ENCODE measurements at places on chromosomes 12 and 14.

DNA sequence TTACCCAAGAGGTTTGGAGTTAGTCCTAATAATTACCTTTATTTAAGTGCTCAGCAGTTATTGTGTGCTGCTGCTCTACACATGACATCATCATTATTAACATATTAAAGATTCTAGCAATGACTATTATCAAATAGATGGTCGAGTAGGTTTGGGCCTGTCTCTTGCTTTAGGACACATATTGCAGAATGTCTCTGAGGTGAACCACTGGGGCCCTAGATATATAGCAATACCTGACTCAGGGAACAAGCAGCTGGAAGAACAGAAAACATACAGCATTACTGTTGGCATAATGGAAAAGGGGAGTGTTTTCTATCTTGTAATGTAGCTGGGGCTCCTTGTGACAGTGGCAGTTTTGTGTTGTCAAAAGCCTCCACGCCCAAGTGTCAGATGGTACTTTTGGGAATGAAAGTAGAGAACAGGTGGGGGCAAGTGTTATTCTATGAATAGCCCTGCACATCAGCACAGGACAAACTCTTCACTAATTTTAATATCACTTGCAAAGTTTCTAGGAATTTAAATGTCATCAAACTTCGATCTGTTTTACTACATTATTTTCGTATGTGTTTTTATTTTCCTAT is 54.6 kb downstream of the C12orf56 start:
- no peak for DNase-seq

GRCh38 chr12:75819512-75819911 is 212.1 kb downstream of the PHLDA1 start:
- no peak for DNase-seq

DNA sequence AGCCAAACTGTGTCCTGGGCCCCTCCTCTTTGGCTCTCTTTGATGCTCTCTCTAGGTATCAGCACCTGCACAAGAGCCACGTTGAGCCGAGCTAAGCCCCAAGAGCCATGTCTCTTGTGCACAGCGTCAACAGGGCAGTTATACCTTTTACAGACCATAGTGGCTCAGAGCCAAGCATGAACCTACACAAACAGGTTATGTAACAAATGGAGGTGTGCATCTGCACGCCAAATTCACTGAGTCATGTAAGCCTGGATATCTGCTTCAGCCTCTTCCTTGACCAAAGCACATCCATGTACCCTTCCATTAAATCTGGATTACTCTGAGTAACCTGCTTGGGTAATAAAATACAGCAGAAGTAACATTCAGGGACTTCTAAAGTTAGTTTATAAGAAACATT is 509.7 kb downstream of the NAV3 start:
- DNase-seq = no peak

- no peak for DNase-seq
Measured at GRCh38 chr12:51216642-51217041, 1.2 kb downstream of the POU6F1 start.

GRCh38 chr14:59026081-59026480 is 162.4 kb upstream of the DAAM1 start:
- no peak for DNase-seq

DNA sequence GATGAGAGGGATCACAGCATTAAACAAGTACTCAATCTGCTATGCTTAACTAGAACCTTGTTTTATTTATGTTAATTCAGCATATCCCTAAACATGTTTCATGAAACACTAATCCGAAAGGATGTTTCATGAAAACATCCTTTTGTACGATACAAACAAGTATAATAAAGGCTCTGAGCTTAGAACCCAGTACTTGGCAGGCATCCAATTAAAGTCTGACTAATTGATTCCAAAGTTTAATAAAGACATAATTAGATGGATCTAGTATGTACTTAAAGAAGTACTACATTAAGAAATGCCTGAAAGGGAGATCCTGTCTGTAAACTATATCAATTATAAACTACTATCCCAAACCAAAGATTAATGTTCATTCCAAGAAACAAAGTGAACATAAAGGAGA is 51.8 kb downstream of the SCAF11 start:
- no peak for DNase-seq

DNA sequence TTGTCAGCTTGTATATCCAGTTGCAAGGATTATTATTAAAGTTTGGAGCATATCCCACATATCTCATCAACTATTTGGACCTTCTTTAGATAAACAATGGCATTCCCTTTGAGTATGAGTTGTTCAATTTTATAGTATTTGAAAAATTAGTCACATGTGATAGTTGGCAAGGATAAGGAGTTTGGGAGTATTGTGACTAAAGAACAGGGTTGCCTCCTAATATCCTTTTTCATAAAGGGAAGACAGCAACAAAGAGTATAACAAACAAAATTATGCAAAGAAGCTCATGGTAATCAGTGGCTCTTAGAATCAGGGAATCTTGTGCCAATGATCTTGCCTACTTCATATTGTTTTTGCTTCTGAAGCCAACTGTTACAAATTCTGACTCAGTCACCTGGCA is 31.2 kb upstream of the KCNH5 start:
- DNase-seq = no peak

- no peak for DNase-seq
Measured at GRCh38 chr14:103696070-103696402, 19.2 kb downstream of the XRCC3 start.

GRCh38 chr12:113812411-113813228 is 153.5 kb downstream of the RBM19 start:
- DNase-seq = no peak

DNA sequence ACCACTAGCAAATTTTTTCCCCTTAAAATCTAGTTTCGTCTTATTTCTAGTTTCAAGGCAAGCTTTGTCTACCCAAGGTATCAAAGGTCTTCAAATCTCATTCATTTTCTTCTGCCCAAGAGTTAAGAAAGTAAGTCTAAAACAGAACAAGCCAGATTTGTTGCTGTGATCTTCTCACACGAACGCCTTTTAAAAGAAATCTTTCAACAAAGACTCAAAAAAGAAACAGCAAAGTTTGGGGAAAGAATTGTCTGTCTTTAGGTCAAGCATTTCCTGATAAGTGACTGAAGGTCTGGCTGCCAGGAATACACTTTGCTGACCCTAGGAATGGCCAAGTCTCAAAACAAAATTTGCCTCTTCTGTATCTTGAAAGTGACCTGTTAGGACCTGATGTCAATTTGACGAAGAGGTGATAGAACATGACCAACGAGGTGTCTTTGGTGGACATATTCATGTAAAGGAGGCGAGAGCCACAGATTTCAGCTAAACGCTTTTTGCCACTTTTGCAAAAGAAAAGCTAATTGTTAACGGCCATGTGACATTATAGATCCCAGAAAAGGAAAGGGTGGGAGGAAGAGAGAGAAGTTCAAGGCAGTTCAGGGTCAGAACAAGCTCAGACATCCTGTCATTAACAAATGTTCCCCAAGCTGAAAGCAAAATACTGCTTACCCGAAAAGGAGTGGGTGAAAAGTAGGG is 1.7 kb downstream of the CDK17 start:
- DNase-seq = no peak

DNA sequence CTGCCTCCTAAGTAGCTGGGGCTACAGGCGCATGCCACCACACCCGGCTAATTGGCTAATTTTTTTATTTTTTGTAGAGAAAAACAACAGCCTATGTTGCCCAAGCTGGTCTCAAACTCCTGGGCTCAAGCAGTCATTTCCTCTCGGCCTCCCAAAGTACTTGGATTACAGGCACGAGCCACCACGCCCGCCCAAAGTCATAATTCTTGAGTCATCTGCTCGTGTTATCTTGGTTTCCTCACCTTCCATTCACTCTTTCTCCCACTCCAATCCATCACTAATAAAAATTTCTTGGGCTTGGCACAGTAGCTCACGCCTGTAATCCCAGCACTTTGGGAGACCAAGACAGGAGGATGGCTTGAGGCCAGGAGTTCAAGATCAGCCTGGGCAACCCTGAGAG is 32.0 kb downstream of the ITGA7 start:
- DNase-seq = no peak

- no peak for DNase-seq
Measured at GRCh38 chr14:34449819-34450541, 12.1 kb downstream of the SPTSSA start.

GRCh38 chr14:65439117-65439516 is 26.6 kb downstream of the FUT8 start:
- DNase-seq = no peak

DNA sequence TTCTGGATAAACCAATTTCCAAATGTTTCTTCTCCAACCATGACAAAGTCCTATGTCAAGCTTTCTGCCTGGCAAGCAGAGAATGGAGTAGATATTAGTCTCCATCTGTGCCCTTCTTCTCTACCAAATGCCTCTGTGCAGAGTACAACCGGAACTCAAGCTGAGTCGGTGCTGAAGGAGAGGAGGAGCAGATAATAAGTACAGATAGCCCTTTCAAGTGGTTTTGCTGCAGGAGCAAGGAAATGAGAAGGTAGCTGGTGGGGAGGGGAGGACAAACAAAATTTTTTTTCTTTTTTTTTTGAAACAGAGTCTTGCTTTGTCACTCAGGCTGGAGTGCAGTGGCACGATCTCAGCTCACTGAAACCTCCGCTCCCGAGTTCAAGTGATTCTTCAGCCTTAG is 14.2 kb upstream of the HELB start:
- DNase-seq = no peak

DNA sequence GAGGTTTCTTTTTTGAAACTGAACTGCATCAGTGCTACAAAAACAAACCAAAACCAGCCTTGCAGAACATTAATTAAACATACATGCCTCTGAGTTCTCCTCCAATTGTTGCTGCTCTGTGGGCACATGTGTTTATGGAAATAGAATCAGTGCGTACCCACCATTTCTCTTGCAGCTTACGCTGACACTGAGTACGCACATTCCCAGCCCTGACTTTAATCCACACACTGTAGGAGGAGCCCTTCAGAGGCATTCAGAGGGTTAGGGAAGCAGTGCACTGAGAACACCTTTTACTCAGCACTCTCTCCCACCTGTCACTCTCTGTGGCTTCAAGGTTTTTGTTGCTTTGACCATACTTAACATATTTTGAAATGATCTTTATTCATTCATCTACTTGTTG is 250.5 kb upstream of the PWP1 start:
- no peak for DNase-seq

DNA sequence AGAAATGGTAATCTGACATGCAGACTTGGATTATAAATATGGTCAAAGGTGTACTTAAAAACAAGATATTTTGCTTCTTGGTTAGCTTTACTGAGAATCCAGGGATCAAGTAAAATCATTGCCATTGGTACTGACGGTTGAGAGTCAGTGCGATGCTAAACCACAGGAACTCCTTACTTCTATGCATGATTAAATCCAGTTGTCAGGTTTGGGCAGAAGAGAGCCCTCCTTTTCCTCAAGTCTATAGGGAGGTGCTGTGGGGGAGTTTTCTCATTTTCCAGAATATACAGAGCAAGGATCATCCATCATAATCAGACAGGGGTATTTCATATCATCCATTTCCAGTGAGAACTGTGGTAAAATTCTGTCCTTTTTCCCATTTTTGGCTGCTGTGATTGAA is 839.1 kb downstream of the NRXN3 start:
- DNase-seq = no peak

- DNase-seq = no peak
Measured at GRCh38 chr14:49881350-49882001, 11.4 kb upstream of the ARF6 start.

- no peak for DNase-seq
Measured at GRCh38 chr14:64654901-64655300, 49.3 kb upstream of the PLEKHG3 start.
